ENCODE measurements at places on chromosomes 1 and 21.

GRCh38 chr21:44893948-44894656 lies 20.6 kb upstream of the PTTG1IP start:
- DNase-seq = no peak

DNA sequence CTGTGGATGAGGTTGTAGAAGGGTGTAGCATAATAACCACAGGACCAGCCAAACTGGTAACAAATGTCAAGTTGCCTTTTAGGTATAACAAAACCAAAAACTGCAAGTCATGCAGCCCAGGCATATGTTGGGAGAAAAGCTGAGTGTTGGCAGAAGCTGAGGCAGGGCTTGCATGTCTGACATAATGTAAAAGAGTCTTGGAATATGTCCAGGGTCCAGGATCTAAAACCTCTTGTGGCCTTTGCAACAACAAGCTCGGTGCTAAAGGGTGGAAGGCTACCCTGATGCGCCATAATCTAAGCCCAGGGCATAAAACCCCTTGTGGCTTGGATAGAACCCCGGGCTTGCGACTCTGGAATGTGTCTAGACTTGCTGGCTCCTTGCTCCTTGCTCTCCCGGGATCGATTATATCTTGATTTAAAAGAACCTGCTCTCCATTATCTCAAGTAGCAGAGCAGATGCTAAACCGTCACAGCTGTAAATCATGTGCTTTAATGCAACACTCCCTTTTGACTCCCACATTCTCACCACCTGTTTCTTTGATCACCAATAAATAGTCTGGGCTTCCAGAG lies 26.5 kb upstream of the SLC35A3 start:
- no peak for DNase-seq

DNA sequence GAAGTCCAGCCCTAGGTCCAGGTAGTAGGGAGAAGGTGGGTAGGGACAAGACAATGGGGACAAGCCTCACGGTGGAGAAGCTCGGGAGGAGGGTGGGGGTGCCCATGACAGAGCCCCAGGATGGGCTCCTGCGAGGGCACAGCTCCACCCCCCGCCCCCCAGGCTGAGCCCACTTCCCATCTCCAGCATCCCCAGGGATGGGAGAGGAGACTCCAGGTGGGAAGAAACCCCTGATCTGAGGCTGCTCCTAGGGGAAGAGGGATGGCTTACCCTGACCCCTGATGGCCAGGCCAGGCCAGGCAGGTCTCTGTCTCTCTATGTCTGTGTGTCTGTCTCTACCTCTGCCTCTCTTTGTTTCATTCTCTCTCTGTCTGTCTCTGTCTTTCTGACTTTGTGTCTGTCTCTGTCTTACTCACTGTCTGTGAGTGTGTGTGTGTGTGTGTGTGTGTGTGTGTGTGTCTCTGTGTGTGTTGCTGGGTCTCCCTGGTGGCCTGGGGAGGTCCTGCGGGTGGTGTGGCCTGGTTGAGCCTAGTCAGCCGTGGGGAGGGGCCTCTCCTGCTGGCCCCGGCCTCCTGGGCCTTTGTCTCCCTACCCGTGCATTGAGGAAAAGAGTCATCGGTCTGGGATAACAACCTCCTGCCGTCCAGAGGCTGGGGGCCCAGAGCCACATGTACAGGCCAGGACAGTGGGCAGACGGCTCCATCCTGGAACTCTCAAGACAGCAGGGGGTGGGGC lies 45.7 kb downstream of the WNT9A start:
- no peak for DNase-seq

DNA sequence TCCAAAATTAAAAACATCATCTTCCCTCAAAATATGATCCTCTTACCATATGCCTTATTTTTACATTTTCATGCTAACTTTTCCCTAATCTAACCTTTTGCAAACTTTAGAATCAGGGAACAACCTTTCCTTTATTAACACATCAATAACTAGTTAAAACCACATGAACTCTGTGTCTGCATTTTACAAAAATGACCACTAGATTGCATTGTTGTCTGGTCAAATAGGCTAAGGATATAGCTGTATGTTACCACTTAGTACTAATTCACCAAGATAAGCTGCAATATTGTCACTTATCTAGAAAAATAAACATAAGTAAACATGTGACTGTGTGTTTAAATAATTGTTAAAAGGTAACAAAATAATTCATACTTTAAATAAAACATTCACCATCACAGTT lies 82.3 kb downstream of the DENND1B start:
- DNase-seq = no peak

- DNase-seq = no peak
These were observed 352.0 kb downstream of the NUF2 start for GRCh38 chr1:163673759-163674151.

DNA sequence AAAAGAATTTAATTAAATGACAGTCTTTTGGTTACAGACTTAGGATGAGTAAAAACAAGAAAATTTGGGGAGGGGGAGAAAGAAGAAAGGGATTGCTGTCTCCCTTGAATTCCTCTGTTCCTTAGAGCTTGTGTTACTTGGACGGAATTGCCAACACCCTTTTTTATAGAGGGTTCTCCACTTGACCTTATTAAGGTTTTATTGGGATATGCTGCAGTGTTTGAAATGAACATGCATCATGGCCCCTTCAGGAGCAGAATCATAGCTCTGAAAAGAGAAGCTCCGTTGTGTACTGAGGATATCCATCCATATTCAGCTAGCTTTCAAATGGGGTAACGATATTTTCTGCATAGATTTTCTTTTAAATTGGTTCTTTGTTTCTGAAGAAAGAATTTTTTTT lies 48.2 kb upstream of the DNASE2B start:
- no peak for DNase-seq

DNA sequence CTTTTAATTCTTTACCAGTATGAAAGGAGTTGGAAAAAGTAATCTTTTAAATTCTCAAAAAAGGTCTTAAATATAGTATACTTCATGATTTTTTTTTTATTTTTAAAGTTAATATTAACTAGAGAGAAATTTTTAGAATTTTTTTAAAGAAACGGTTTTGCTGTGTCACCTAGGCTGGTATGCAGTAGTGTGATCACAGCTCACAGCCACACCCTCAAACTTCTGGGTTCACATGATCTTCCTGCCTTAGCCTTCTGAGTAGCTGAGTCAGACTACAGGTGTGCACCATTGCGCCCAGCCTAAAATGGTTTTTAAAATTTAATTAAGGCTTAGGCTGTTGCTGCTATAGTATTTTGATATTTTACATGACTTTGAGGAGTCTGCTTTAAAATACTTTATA lies 52.4 kb downstream of the TLCD4 start:
- no peak for DNase-seq
